ENCODE measurements at places on chromosomes 4 and X.

DNA sequence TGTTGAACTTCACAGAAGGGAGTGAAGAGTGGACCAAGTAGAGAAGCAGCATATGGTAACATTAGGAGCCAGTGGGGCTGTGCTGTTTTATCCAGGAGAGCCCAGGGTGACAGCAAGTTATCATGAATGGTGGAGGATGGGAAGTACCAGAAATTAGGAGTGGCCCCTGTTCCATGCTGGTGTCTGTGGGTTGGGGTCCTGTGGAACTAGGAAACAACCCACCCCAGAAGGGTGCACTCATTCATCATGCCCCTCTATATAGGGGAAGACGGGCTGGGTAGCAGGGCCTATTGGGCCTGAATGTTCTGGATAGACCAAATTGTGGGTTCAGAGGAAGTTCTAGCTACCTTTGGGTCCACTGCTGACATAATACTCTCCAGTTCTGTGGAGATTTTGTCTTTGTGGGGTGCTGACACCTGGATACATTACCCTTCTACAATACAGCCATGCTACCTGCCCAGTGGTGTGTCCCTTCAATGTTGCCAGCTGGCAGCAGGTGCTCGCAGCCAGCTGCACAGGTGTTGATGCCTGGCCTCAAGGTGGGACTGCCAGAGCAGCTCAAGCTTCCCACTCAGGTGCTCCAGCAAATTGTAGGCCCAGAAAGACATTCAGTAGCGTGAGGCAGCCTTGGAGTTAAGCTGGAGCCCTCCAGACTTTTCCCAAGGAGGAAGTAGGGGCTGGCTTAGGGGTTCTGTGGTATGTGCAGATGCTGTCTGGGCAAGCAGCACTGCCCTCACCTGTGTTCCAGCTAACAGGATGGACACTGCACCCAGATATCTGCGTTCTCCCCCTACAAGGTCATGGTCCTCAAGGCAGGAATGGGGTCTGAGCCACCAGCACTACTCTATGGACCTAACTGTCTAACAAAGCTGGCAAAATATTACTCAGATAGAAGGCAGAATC, 106.5 kb downstream of the NHSL2 start:
- DNase-seq = no peak

GRCh38 chr4:1727117-1728031, 6.1 kb downstream of the TACC3 start:
- DNase-seq = no peak

DNA sequence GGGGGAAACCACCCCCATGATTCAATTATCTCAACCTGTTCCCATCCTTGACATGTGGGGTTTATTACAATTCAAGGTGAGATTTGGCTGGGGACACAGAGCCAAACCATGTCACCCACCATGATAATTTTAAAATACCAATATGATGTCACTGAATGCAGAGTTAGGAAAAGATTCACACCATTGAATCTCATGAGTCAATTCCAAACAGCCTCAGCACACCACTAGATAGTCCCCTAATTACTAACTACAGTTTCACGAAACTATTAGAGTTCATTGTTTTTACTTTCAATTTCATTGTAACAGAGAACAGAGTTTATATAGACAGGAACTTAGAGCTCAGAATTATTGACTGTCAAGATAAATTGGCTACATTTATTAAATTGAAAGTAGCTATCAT, 410.2 kb downstream of the FAM47A start:
- DNase-seq = no peak

DNA sequence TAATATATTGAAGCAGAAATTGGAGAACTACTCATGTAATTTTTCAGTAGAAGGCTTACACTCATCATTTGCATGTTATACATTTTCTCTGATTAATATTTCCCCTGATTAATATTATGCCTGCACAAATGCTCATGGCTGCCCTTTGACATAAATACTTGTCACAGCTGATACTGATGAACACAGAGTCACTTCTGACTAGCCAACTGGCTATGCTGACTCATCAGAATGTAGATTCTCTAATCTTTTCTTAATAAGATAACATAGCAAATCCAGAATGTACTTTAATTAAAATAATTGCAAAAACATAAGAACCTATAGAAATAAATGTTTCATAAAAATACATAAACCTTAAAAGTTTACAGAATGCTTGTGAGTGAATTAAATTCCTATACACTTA, 52.4 kb upstream of the C4orf54 start:
- no peak for DNase-seq

DNA sequence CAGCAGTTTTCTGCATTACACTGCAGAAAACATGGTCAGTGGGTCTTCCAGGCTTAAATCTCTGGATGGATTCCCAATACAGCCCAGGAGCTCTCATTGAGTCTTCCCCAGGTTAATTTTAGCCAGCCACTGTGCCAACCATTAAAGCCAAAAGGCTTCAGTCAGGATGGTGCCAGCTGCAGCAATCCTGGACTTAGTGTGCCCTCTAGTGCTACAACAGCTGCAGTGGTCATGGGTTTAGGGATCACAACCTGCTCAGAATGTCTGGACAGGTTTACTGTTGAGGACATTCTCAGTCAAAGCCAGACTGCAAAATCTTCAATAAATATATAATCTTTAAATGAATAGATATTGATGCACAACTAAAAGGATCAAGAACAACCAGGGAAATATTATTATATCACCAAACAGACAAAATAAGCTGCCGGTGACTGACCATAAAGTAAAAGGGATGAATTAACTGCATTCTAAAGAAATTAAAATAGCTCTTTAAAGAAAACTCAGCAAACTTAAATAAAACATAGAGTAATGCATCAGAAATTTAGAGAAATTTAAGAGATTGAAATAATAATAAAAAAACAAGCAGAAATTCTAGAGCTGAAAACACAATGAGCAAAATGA, 639.9 kb downstream of the SPOCK3 start:
- DNase-seq = no peak

- no peak for DNase-seq
Observed at GRCh38 chrX:124405868-124406267, 59.5 kb downstream of the SH2D1A start.

DNA sequence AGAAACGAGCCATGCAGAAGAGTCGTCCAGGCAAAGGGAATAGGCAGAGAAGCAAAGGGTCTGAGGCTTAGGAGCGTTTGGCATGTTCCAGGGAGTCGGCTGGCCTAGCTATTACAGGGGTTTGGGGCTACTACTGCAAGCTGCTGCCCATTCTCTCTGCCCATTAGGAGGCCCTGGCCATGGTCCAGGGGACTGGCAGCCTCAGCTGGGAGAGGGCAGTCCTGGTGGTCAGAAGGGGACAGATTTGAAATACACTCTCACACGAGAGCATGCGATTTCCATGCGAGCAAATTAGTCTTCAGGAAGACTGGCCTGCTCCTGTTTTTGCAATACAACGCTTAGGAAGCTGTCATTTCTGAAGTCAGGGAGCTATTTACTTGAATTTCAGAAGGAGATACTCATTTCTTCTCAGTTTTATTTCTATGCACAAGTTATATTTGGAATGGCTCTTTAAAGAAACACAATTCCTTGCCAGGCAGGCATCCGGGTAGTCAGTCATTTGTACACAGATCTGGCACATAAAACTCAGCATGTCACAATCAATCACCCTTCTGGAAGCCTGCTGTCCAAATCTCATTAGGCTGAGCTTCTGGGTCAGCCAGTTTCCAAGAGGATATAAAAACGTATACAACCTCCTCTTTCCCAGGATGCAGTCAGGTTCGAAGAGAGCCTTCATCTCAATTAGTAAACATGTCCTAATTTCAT, 27.0 kb downstream of the PROM1 start:
- no peak for DNase-seq

GRCh38 chr4:176631611-176632010, 161.1 kb downstream of the VEGFC start:
- DNase-seq = no peak

DNA sequence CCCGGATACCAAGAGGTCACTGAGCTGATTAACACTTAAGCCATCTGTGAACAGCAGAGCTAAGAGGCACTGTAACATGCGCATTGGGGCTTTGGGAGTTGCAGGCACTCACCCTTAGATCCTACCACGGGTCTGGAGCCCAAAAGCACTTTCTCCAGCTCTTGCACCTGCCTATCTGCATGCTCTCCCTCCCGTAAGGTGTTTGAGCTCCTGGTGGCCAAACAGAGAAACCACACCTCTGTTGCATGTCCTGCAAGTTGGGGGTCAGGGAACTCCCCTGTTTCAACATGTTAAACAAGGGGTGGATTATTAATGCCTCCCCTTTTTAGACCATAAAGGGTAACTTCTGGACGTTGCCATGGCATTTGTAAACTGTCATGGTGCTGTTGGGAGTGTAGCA, 49.8 kb downstream of the GYPA start:
- no peak for DNase-seq

DNA sequence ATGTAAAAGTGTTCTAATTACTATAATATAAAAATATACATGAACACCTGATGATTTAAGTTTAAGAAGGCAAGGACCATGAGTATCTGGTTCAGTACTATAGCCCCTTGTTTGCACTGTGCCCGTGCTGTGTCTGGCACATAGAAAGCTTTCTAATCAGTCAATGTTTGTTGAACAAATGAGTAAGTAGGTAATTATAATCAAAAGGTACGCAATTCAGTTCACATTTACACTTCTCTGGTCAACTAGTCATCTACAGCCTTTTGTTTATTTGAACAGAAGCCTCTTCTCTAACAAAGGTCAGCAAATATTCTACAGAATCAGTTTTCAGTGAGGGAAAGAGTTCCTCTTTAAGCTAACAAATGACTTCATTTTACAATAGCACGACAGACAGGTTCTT, 523.3 kb downstream of the SMARCA1 start:
- no peak for DNase-seq

DNA sequence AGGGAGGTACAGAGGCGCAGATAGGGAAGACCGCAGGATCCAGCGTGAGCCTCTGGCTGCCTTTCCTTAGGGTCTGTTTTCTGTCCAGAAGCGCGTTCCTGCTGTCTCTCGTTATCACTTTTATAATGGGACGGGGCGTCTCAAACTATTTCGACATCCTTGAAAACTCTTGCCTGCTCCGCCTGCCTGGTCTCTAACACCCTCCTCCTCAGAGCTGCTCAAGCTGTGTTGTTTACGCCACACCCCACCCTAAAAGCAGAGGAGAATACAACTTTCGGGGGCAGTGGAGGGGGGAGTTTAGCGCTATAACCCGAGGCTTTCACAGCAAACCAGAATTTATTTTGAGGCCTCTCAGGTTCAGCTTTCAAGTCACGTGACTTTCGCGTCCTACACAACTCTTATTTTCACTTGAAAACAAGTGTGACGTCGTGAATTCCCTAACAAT, 646 bp upstream of the FAM3A start:
- no peak for DNase-seq

- DNase-seq = no peak
Observed at GRCh38 chr4:119697887-119698393, 69.3 kb upstream of the PDE5A start.

- no peak for DNase-seq
Observed at GRCh38 chr4:28724239-28724638, 1863.6 kb downstream of the STIM2 start.

DNA sequence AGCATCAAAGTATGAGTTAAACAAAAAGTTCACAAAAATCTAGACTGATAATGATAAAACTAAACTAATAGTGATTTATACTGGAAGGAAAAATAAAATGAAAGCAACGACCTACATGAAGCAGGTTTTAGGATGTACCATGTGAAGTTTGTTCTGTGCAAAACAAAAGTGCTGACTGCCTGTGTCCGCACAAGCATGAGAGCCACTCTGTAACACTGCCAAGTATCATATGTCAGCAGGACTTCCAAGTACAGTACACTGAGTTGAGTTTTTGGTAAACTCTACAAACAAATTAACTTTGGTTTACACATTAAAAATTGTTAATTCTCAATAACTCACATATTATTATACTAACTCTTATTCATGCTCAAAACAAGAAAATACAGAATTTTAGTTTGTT, 459.0 kb downstream of the PDGFC start:
- no peak for DNase-seq

- DNase-seq = no peak
Observed at GRCh38 chr4:108320061-108320460, 151.3 kb upstream of the LEF1 start.

GRCh38 chr4:181331214-181331613, 912.0 kb upstream of the TENM3 start:
- DNase-seq = no peak

- no peak for DNase-seq
Observed at GRCh38 chrX:1899841-1900240, 285.0 kb downstream of the ASMT start.

DNA sequence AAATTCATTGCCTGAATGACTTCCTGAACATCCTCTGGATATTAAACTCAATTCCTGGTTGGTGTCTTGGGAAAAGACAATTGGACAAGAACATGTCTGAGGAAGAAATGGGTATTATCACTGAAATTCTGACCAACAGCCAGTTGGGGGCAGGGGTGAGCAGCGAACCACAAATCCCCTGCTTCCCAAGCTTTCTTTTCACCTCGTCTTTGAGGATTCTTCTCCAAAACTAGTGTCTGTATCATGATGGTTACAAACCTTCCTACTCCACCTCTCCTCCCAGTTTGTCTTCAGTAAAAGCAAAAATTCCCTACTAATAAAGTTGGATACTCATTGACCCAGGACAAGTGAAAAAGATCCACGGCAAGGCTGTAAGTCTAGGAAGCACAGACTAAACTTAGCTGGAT, 48.3 kb upstream of the WDR1 start:
- no peak for DNase-seq

GRCh38 chr4:38365748-38366310, 298.2 kb upstream of the KLF3 start:
- DNase-seq = no peak

- DNase-seq = no peak
Observed at GRCh38 chrX:100635989-100636320, 651 bp downstream of the TSPAN6 start.

DNA sequence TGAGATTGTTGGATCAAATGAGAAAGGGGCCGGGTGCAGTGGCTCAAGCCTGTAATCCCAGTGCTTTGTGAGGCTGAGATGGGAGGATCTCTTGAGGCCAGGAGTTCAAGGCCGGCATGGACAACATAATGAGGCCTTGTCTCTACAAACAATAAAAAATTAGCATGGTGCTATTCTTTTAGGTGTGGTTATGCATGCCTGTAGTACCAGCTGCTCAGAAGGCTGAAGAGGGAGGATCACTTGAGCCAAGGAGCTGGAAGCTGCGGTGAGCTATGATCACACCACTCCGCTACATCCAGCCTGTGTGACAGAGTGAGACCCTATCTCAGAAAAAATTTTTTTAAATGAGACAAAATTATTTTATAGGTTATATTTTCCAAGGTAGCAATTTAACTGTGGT, 49.7 kb upstream of the TMEM150C start:
- DNase-seq = no peak

DNA sequence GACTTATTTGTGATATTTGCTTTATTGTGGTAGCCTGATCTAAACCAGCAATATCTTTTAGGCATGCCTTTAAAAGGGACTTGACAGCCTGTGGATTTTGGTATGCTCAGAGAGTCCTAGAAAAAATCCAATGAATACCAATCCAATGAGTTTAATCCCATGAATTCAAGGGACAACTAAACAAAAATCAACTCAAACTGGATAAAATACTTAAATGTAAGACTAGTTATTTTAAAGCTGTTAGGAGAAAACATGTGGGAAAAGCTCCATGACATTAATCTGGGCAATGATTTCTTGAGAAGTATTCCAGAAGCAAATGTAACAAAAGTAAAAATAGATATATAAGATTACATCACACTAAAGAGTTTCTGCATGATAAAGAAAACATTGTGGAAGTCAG, 711.5 kb upstream of the PITX2 start:
- no peak for DNase-seq

- DNase-seq = no peak
Observed at GRCh38 chr4:41569961-41570360, 32.0 kb downstream of the LIMCH1 start.

Measured in stimulated activated CD4-positive, alpha-beta T cell treated with anti-CD3 and anti-CD28 coated beads, TNF-alpha, amount 100 ng/mL, for 24 hours (primary cell).